Jurkat, Clone E6-1 (cell line): ENCODE measurements at places on chromosomes 16 and 17.

- DNase-seq: no peak
Measured at GRCh38 chr16:73955255-73955654, 341.4 kb upstream of the PSMD7 start.

DNA sequence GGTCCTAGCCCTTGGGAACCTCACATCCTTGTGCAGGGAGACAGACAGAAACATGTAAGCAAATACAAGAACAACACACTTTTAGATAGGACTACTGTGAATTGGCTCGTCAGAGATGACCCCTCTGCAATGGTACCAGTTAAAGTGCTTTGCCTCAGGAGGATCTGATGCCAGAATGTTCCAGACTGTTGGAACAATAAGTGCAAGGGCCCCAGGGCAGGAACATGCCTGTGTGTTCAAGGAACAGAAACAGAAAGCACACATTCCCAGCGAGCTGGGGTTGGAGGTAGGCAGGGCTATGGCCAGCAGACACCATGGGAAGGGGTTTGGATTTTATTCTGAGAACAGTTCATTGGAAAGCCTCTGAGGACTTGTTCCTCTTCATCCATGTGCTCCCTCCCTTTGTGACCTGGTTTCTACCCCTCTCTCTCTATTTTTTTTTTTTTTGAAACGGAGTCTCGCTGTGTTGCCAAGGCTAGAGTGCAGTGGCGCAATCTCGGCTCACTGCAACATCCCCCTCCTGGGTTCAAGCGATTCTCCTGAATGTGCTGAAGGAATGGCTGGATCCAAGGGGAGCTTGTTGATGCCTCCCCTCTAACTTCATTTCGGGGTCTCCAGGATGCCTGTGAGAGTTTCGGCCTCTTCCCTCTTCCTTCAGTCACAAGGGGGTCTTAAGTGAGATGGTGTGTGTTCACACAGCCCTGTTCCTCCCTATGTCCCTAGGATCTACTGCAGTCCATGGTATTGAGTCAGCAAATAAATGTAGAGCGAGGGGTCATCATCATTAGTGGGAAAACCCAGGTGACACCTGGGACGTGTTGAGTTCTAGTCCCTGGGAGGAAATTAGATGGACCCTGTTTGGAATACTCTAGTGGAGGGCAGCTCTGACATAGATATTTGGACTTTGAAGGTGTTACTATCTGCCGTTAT lies 6.4 kb downstream of the STAT5A start:
- no peak for DNase-seq

DNA sequence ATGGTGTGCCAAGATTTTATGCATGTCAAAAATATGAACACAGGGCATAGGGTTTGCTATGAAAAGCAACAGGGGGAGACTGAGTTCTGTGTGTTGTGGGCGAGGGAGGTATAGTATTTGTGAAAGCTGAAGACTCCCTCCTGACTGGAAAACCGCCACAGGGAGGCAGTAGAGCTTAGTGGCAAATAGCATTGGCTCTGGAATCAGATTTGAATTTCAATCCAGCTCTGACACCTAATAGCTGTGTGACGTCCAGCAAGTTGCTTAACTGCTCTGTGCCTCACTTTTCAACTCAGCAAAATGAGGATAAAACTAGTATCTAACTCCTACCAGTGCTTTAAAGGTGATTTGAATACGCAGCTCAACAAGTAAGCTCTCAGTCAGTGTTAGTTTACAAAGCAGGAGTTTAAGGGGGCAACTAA lies 22.0 kb downstream of the KPNA2 start:
- peak; percentile 35 for DNase-seq

DNA sequence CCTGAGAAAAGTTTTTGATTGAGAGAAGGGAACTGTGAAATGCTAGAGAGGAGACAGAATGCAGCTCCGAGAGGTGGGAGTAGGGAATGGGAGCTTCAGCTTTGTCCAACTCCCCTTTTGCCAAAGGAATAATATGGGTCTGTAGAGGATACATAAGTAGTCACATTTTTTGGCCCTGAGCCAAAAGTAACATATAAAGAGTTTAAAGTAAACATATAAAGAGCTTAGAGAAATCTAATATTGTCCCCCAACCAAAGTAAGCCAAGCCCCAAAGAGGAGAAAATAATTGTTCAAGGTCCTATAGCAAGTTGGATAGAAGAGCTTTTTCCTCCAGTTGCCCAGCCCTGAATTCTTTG lies 215.1 kb downstream of the TMEM114 start:
- DNase-seq: no peak

- DNase-seq: no peak
Measured at GRCh38 chr17:320809-321385, 31.7 kb downstream of the RPH3AL start.

- DNase-seq: no peak
Measured at GRCh38 chr16:53792161-53792951, 88.4 kb downstream of the FTO start.

DNA sequence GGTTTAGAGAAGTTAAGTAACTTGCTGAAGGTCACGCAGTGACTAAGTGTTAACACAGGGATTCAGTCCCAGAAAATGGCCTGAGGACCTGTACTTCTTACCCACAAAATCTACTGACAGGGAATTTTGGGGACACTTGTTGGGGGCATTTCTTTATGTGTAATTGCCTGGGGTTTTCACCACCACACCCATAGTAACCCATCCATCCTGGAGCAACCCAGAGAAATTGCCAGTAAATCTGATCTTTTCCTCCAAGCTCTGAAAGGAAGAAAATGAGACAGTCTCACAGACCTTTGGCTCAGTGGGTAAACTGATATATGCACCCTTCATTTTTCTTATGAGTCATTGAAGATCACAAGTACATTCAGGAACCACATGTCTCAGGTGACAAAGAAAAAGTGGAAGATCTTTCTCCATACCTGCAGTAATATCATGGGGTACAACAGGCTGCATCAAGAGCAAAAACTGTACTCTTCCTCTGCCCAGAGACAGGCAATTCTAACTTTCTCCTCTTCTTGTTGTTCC lies 81.0 kb downstream of the NOG start:
- no peak for DNase-seq

DNA sequence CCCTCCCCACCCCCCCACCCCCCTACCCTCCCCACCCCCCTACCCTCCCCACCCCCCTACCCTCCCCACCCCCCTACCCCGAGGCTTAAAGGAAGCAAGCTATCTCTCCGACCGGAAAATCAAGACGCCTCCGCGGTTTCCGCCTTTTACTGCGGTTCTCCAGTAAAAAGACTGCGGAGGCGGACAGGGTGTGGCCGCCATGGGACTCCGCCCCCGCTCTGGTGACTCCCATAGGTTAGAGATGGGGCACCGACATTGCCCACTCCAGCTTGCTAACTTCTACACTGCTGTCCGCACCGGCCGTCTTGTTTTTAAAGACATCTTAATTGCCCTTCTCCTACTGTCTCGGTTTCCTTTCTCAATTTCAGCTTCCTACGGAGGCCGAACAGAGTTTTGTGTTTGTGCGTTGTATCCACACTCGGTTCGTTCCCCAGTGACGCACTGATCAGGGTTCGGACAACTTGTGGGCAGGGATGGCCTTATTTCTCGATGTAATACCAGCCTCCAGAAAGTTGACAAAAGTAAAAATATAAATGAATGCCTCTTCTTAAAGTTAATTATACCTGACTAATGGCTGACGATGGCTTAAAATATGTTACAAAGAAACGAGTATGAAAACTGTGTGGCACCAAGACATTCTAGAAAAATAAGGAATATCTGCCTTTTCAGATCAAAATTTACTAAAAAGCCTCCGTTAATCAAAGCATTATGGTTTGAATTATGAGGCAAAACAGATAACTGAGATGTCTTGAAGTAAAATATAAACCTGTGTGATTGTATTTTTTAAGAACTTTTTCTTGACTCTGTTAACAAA lies 1.1 kb upstream of the ZNF200 start:
- DNase-seq: no peak

- no peak for DNase-seq
Measured at GRCh38 chr17:78438271-78438691, 59.8 kb downstream of the PGS1 start.

DNA sequence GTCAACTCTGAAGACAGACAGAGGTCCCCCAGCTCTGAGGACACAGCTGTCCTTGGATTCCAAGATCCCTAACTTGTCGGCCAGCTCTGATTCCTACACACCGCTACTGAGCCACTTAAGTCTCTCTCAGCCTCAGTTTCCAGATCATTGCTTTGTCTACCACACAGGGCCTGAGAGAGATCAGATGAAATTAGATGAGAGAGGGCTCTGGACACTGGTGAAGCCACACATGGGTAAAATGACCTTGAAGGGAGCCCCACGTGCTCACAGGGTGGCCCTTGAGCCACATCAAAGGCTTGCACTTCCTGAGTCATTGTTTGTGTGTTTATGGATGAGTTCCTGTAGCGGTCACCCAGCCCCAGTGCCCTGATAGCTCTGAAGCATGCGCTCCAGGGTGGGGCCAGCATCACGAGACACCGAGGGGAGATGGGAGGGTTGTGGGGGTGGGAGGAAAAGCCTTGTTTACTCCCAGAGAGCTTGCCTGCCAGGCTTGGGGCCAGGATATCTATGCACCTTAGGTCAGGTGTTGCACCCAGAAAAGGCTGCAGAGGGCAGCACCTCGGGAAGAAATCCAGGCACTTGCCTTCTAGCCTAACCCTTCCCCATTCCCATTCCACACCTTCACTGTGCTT lies 32.7 kb upstream of the SLC6A2 start:
- no peak for DNase-seq

- DNase-seq: no peak
Measured at GRCh38 chr16:80703131-80704071, 101.0 kb downstream of the CDYL2 start.

DNA sequence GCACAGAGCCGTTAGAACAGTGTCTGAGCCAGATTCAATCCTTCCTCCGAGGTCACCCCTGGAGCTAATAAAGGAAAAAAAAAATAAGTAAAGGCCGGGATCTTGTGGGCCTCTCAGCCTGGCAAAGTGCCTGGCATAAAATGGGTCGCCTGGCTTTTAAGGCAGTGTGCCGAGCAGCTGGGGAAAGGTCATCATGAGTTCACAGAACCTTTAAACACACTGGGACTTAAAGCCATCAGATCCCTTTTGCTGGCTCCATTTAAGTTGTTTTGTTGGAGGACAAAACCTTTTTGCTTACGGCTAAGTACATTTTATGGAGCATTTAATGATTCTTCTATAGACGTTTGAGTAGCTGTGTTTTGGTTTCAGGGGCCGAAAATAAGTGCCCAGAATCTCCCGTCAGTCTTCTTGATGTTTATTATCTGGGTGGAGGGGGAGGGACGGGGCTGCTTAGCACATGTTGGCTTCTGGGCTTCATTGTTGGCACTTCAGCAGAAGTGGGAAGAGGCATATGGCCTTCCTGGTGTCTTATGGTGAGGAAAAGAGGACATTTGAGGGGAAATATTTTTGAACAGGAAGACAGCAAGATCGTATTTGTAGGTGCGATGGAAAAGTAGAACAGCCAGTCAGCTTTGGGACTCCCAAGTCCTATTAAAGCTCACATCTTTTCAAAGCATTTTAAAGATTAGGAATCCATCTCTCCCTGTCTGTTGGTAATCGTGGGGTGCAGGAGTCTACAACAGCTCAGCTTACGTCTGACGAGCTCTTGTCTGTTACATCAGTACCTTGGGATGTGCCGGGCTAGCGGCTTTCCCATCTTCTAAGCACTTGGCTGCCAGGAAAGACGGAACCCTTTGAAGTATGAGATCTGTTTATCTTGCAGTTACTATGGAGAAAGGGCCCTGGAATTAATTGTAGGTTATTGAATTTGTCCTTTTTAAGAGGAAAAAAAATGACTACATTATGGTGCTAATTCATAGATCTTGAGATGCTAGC lies 31.1 kb downstream of the RBFOX1 start:
- DNase-seq: no peak

DNA sequence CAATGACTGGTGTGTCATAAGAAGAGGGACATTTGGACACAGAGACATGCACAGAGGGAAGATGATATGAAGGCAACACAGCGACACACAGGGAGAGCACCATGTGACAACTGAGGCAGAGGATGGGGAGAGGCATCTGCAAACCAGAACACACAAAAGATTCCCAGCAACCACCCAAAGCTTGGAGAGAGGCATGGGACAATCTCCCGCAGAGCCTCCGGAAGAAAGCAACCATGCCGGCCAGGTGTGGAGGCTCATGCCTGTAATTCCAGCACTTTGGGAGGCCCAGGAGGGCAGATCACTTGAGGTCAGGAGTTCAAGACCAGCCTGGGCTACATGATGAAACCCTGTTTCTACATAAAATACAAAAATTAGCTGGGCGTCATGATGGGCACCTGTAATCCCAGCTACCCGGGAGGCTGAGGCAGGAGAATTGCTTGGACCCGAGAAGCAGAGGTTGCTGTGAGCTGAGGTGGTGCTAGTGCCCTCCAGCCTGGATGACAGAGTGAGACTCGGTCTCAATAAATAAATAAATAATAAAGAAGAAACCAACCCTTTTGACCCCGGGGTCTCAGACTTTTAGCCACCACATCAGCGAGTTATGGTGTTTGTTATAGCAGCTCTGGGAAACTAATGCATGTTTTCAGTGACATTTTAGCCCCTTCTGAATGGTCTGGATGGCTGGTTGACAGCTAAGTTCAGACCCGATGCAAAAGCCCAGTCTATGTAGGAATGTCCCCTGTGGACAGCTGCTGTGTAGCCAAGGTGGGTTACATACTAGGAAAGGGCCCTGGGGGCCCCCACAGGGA lies 13.8 kb upstream of the PLCG2 start:
- no peak for DNase-seq

DNA sequence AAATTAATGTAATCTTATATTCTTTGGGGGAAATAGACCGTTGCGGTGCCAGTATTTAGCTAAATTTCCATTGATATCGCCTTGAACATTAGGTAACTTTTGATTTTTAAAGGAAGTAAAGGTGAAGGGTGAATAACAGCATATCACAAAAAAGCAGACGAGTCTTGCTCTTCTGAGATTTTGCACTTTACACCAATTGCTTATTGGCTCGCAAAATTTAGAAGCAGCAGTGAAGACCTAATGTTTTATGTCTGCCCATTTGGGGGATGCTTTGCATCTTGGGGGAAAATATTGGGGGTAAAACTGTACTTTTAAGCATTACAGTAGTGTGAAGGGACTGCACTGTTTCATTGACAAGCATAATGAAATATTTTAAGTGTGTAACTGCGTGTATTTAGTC lies 934 bp downstream of the MAP2K6 start:
- no peak for DNase-seq

GRCh38 chr16:515175-515938 lies 12.2 kb upstream of the CAPN15 start:
- no peak for DNase-seq

DNA sequence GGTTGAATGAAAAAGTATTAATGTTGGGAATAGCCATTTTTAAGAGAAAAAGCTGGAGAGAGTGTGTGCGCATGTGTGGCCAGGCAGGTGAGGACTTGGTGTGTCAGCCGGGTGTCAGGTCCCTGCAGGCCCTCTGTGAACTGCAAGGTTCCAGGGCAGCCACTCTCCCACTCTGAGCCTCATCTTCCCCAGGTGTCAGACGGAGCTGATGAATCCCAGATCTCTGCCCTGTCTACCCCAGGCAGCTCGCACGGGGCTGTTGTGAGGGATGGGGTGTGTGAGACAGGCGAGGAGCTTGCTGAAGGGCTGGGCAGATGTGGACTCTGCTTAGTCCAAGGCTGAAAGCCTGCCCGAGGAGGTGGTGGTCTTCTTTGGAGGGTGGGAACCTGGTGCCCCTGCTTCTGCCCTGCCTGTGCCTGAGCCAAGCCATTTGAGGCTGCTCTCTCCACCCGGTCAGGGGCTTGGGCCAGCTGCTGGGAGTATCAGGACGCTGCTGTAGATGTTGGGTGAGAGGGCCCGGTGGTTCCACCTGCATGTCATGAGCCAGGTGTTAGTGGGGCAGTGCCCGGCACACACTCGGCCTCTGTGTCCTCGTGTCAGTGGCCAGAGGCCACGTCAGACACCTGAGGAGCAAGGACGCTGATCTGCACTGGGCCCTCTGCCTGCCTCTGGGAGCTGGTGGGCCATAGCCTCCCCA lies 122.4 kb downstream of the RAB11FIP4 start:
- DNase-seq: no peak
